ENCODE measurements at places on chromosomes 2 and 18. TPM values are rescaled to one million over a fixed set of nuclear protein-coding genes. Genes with fewer than 3 reads are reported as not detected.

The GRB14 gene
- total RNA-seq = 7.6 TPM

The PIAS2 gene
- total RNA-seq = 58.4 TPM

The CYP27A1 gene
- total RNA-seq = 3.1 TPM

The NEU4 gene
- total RNA-seq = 0.42 TPM

The SPR gene
- total RNA-seq = 7.6 TPM

The AGXT gene
- total RNA-seq = not detected

The TUBA3D gene
- total RNA-seq = 0.18 TPM

The CHRNG gene
- not detected for total RNA-seq
